ENCODE measurements at places on chromosomes 4 and X.

DNA sequence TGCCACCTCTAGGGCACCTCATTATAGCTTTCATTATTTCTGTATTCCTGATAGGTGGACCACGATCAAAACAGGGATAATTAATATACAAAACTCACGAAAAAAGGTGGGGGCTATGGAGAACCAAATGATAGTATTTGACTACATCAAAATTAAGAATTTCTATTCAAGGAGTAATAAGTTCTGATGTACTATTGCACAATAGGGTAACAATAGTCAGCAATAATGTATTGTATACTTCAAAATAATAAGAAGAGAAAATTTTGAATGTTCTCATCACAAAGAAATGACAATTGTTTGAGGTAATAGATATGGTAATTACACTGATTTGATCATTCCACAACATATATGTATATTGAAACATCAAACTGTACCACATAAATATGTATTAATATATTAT, 327.3 kb upstream of the TRAM1L1 start:
- DNase-seq: no peak

DNA sequence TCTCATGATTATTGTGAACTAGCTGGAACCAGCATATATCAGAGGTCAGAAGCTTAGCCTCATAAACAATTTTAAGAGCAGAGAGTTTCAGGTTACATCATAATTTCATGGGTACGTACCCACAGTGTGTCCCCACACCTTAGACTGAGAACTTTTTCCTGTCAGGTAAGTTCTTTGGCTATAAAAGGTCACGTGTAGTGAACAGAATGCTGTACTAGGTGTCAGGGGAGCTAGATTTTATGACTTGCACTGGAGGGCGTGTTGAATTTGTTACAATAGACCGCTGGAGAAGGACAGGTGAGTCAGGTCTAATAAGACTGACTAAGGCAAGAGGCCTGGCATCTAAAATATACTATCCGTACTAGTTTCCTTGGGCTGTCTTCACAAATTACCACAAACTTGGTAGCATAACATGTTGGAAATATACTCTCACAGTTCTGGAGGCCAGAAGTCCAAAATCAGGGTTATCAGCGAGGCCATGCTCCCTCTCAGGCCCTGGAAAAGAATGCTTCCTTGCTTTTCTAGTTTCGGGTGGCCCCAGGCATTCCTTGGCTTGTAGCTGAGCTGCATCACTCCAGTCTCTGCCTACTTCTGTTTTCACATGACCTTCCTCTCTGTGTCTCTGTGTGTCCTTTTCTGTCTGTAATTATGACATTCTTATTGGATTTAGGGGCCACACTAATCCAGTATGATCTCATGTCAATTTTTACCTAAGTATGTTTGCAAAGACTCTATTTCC, 512.0 kb upstream of the NR3C2 start:
- DNase-seq: no peak

GRCh38 chrX:70485466-70485865, 40.8 kb downstream of the DLG3 start:
- no peak for DNase-seq

- DNase-seq: no peak
These were observed 28.4 kb downstream of the LEF1 start for GRCh38 chr4:108140328-108140727.

- no peak for DNase-seq
These were observed 185.5 kb upstream of the CPEB2 start for GRCh38 chr4:14816623-14817261.

DNA sequence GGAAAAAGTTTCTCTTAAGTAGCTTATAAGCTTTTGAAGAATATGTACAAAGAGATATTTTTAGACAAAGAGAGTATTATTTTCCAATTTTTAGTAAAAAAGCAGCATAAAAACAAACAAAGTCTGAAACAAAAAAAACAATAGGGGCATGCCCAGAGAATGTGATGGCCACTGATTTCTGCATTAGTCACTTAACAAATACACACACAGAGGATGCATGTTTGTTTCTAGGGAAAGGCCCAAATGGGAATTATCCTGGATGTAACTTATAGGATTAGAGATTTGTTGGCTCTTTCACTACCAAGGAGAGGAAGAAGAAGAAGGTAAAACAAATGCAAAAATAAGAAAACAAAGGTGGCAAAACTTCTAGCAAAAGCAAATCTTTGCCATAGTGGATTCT, 95.9 kb upstream of the SCOC start:
- no peak for DNase-seq

GRCh38 chrX:10246297-10246696, 89.5 kb downstream of the CLCN4 start:
- DNase-seq: no peak

DNA sequence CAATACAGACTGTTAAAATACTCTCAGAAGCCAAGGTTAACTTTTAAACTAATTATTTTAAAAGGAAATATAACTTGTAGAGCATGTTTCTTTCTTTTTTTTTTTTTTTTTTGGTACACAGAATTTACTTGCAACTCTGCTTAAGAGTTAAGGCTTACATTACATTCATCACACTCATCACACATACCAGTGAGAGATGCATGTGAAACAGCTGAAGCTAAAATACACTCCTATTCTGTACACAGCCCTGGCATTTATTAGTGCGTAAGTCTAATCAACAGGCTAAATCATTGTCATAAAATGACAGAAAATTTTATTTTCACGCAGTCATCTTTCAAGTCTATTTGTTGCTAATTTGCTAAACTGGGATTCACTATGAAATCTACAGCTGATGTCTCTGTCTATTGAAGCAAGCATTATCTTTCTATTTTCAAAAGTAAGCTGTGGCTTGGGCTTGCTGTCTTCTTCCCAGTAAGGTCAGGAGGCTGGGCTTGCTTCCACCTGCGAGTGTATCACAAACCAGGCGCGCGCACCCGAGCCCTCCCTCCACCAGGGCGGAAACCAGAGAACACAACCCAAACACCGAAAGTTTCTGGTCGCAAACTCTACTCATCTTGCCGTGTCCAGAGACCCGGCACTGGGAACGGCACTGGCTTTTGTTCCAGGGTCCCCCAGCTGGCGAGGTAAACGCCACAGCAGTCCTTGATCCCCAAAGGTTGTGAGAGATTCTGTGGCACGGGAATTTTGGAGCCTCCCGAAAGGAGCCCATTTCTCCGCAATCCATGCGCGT, 3.9 kb downstream of the MAML3 start:
- DNase-seq: peak; percentile 26

DNA sequence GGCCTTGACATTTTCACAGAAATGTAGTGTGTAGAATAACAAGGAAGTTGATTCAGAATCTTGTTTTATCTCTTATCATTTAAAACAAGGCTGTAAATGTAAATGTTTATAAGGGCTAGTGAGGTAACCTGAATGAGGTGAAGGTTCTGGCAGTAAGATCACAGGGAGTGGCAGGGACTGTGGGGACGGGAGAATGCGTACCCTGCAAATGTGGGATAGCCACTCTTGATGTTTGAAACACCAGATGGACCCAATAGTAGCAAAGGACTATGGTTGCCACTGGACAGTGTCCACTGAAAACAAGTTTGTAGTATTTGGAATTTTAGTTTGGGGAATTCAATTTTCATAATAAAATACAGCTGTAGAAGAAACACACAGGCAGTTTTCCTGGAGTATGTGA, 155.3 kb downstream of the FHIP1A start:
- no peak for DNase-seq

DNA sequence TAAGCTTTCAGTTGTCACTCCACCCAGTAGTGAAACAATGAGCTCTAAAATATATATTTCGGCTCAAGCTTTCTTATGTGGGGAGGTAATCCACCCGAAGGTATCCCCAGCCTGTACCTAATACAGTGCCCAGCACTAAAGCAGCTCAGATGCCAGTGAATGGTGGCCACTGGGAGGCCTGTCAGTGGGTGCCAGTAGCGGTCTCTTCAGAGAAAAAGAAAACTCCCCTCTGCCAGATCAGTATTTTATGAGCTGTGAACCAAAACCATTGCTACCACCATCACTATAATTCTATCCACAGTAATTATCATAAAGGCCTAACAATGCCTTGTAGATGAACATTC, 835 bp upstream of the NFKB1 start:
- no peak for DNase-seq

GRCh38 chr4:189117426-189117825, 823.2 kb upstream of the FRG1 start:
- no peak for DNase-seq

- no peak for DNase-seq
These were observed 12.2 kb upstream of the WFS1 start for GRCh38 chr4:6257247-6258025.

DNA sequence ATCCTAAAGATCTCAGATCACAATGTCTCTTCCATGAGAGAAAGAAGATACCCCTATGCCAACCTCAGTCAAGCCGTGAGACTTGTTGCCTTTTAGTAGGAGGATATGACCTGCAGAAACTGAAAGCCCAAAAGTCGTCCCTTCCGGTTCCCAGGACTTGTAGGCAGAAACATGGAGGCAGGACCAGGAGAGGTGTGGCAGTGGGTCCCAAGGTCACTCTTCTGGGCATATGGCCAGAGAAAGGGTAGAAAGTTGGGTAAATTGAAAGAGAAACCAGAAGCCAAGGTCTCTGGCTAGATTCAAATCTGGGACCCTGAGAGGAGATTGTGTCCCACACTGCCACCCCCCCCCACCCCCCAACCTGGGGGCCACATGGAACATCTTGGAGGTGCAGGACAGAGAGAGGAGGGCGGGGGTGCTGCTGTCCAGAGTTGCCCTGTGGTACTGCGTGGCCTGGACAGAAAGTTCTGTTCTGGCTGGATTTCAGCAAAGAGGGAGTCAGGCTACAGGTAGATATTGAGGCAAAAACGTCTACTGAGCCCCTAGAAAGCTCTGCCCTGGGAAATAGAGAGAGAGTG, 55.4 kb downstream of the DDX3X start:
- no peak for DNase-seq

- no peak for DNase-seq
These were observed 24.3 kb downstream of the UPF3B start for GRCh38 chrX:119828446-119828845.

Data from cortex of kidney (tissue), 1 donor.